ENCODE measurements at places on chromosomes 11 and 22. TPM values are rescaled to one million over a fixed set of nuclear protein-coding genes. Genes with fewer than 3 reads are reported as not detected.

DNA sequence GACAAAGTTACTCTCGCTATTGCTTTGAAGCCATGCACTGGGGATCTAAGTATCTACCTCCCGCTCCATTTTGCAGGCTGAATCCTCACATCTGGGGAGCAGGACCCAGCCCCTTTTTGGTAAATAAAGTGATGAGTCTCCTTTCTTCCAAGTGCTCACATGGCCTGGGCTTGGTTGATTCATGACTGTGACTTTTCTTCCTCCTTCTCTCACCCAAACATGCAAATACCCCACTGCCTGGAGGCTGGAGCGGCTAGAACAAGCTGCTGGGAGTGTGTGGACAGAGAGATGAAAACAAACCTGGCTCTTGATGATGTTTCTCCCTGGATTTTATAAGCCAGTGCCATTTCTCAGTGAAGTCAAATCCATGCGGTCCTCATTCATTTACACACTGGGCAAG, 72.7 kb downstream of the TRIM29 start:
- H3K27ac ChIP-seq = no peak overlapping the region
- H3K27me3 ChIP-seq = peaks cover 6% of the 10 kb centered on the region
- H3K36me3 ChIP-seq = no peaks in the 10 kb centered on the region
- H3K4me1 ChIP-seq = peaks cover 26% of the 10 kb centered on the region
- DNase-seq = no peak

The SLC37A2 gene
- 2.2 TPM for total RNA-seq

GRCh38 chr11:46991391-46991790, 54.8 kb downstream of the CSTPP1 start:
- H3K4me3 ChIP-seq = no peak overlapping the region
- H3K4me1 ChIP-seq = no peaks in the 10 kb centered on the region
- DNase-seq = no peak
- no peak overlapping the region for H3K27ac ChIP-seq
- H3K27me3 ChIP-seq = no peaks in the 10 kb centered on the region
- H3K36me3 ChIP-seq = peaks cover 31% of the 10 kb centered on the region

GRCh38 chr11:2538951-2539350, 94.1 kb downstream of the KCNQ1 start:
- no peak overlapping the region for H3K27ac ChIP-seq
- H3K36me3 ChIP-seq = no peaks in the 10 kb centered on the region
- no peak for DNase-seq
- peaks cover 81% of the 10 kb centered on the region for H3K27me3 ChIP-seq
- no peaks in the 10 kb centered on the region for H3K4me1 ChIP-seq

- H3K36me3 ChIP-seq = peaks cover 6% of the 10 kb centered on the region
- peaks cover 15% of the 10 kb centered on the region for H3K4me1 ChIP-seq
- H3K27me3 ChIP-seq = no peaks in the 10 kb centered on the region
Observed at GRCh38 chr11:10158461-10158860, 135.6 kb downstream of the SBF2 start.

- H3K4me3 ChIP-seq = no peak overlapping the region
- no peak overlapping the region for H3K27ac ChIP-seq
- H3K27me3 ChIP-seq = no peaks in the 10 kb centered on the region
- H3K4me1 ChIP-seq = peaks cover 15% of the 10 kb centered on the region
Observed at GRCh38 chr22:46969961-46970360, 207.5 kb downstream of the TBC1D22A start.

GRCh38 chr11:8106679-8107078, 25.7 kb downstream of the TUB start:
- no peak overlapping the region for H3K27ac ChIP-seq
- peaks cover 28% of the 10 kb centered on the region for H3K36me3 ChIP-seq
- H3K4me3 ChIP-seq = no peak overlapping the region
- DNase-seq = no peak
- no peaks in the 10 kb centered on the region for H3K27me3 ChIP-seq
- no peaks in the 10 kb centered on the region for H3K4me1 ChIP-seq

- H3K4me1 ChIP-seq = no peaks in the 10 kb centered on the region
- H3K27me3 ChIP-seq = no peaks in the 10 kb centered on the region
- H3K27ac ChIP-seq = no peak overlapping the region
- no peak overlapping the region for H3K4me3 ChIP-seq
- DNase-seq = no peak
Observed at GRCh38 chr11:99098258-99098657, 77.5 kb downstream of the CNTN5 start.
